ENCODE measurements at places on chromosomes 6 and 20.
A peak's percentile ranks its signal among the peaks of the same experiment; 100 is the strongest.

DNA sequence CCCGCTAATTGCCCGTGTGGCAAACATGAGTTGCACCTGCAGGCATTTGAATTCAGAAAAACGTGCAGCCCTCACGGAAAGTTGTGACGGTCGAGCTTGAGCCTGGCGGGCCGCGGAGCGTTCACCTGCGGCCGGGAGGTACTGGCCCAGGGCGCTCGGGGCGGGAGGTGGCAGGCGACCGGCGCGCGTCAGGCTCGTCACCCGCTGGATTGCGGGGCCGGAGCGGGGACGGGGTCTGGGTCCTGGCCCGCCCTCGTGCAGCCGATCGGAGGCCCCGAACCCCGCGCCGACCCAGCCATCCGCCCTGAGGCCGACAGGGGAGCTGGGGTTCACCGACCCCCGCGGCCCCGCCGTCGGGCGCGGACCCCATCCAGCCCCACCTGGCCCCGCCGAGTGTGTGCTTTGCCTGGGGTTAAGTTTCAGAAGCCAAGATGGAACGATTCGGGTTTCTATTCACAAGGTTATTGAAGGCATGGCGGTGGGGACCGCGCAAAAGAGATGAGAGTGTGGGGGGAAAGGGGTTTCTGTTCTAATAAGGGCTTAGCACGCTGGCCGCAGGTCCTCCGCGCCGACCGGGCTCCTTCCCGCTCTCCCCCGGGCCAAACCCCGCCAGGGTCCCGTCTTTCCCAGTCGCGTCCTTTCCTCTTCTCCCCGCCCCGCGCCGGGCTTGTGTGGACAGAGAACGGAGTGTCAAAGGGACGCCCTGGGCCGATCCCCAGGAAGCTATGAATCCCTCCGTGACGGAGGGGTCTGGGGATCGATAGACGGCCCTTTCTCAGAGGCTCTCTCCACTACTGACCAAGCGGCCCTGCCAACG is 1.6 kb upstream of the HEY2 start:
- H3K4me3 ChIP-seq: peak overlapping the region; percentile 75
- no peak overlapping the region for H3K27ac ChIP-seq
- H3K36me3 ChIP-seq: no peaks in the 10 kb centered on the region
- H3K27me3 ChIP-seq: no peaks in the 10 kb centered on the region
- DNase-seq: no peak

- no peak overlapping the region for H3K4me3 ChIP-seq
- no peaks in the 10 kb centered on the region for H3K36me3 ChIP-seq
- H3K4me1 ChIP-seq: peaks cover 8% of the 10 kb centered on the region
- H3K27me3 ChIP-seq: no peaks in the 10 kb centered on the region
These were observed 258.0 kb downstream of the PLCB1 start for GRCh38 chr20:8390037-8390433.

GRCh38 chr6:83985308-83985713 is 48.3 kb upstream of the MRAP2 start:
- no peaks in the 10 kb centered on the region for H3K27me3 ChIP-seq
- H3K27ac ChIP-seq: no peak overlapping the region
- no peaks in the 10 kb centered on the region for H3K4me1 ChIP-seq
- H3K36me3 ChIP-seq: peaks cover 10% of the 10 kb centered on the region

DNA sequence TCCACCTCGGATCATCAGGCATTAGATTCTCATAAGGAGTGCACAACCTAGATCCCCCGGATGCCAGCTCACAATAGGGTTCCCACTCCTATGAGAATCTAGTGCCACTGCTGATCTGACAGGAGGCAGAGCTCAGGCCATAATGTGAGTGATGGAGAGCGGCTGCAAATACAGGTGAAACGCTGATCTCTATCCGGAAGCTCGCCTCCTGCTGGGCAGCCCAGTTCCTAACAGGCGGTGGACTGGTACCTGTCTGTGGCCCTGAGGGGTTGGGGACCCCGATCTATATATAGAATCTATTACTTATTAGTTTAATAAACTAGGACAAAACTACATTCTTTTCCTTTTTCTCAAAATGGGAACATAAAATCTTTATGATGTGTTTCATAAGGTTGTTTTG is 741.9 kb downstream of the RFPL4B start:
- no peak overlapping the region for H3K4me3 ChIP-seq
- H3K36me3 ChIP-seq: no peaks in the 10 kb centered on the region
- DNase-seq: peak; percentile 44

GRCh38 chr6:157232161-157232895 is 91.0 kb downstream of the TMEM242 start:
- peaks cover 2% of the 10 kb centered on the region for H3K36me3 ChIP-seq
- DNase-seq: no peak
- no peaks in the 10 kb centered on the region for H3K27me3 ChIP-seq
- peaks cover 46% of the 10 kb centered on the region for H3K4me1 ChIP-seq
- no peak overlapping the region for H3K4me3 ChIP-seq

GRCh38 chr20:18255526-18255925 is 32.8 kb upstream of the ZNF133 start:
- no peaks in the 10 kb centered on the region for H3K27me3 ChIP-seq
- DNase-seq: no peak
- no peak overlapping the region for H3K27ac ChIP-seq
- H3K36me3 ChIP-seq: no peaks in the 10 kb centered on the region
- no peaks in the 10 kb centered on the region for H3K4me1 ChIP-seq
- H3K4me3 ChIP-seq: no peak overlapping the region

GRCh38 chr6:156348424-156348823 is 428.8 kb upstream of the ARID1B start:
- no peak overlapping the region for H3K27ac ChIP-seq
- DNase-seq: no peak
- H3K36me3 ChIP-seq: no peaks in the 10 kb centered on the region
- H3K4me1 ChIP-seq: no peaks in the 10 kb centered on the region

GRCh38 chr6:10403385-10404106 is 11.3 kb downstream of the TFAP2A start:
- H3K4me3 ChIP-seq: peak overlapping the region; percentile 76
- H3K27me3 ChIP-seq: no peaks in the 10 kb centered on the region
- peaks cover 22% of the 10 kb centered on the region for H3K4me1 ChIP-seq
- H3K27ac ChIP-seq: no peak overlapping the region
- no peak for DNase-seq

- H3K27me3 ChIP-seq: no peaks in the 10 kb centered on the region
- DNase-seq: no peak
- H3K27ac ChIP-seq: no peak overlapping the region
- H3K36me3 ChIP-seq: peaks cover 15% of the 10 kb centered on the region
- no peak overlapping the region for H3K4me3 ChIP-seq
- no peaks in the 10 kb centered on the region for H3K4me1 ChIP-seq
These were observed 38.4 kb downstream of the ZMYND8 start for GRCh38 chr20:47318027-47318585.

- no peak for DNase-seq
- no peaks in the 10 kb centered on the region for H3K27me3 ChIP-seq
- H3K4me3 ChIP-seq: no peak overlapping the region
- peaks cover 100% of the 10 kb centered on the region for H3K4me1 ChIP-seq
These were observed 32.4 kb downstream of the SNX3 start for GRCh38 chr6:108228416-108228815.

- peaks cover 33% of the 10 kb centered on the region for H3K4me1 ChIP-seq
- no peak for DNase-seq
- peaks cover 9% of the 10 kb centered on the region for H3K36me3 ChIP-seq
These were observed 61.8 kb downstream of the NCOA7 start for GRCh38 chr6:125852587-125852986.

GRCh38 chr20:23327617-23328333 is 22.8 kb upstream of the NXT1 start:
- H3K4me3 ChIP-seq: no peak overlapping the region
- no peak overlapping the region for H3K27ac ChIP-seq
- H3K36me3 ChIP-seq: no peaks in the 10 kb centered on the region
- no peaks in the 10 kb centered on the region for H3K4me1 ChIP-seq
- DNase-seq: no peak
- H3K27me3 ChIP-seq: no peaks in the 10 kb centered on the region

DNA sequence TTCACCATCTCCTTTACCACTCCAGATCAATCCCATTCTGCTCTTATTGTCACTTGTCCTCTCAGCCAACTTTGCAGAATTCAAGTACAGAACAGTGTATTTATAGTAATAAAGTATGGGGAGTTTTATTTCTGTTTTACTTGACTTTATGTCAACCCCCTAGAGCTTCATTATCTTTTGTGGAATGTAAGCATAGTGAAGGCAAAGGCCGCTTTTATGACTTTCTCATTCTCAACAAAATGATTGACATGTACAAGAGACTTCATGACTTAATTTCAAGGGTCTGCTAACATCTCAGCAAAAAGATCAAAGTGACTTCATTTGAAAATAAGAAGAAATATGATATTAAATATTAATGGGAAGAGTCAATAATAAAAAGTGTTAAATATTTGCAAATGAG is 28.7 kb upstream of the ARID1B start:
- no peaks in the 10 kb centered on the region for H3K36me3 ChIP-seq
- DNase-seq: no peak
- H3K27me3 ChIP-seq: no peaks in the 10 kb centered on the region
- H3K27ac ChIP-seq: no peak overlapping the region
- H3K4me1 ChIP-seq: peaks cover 24% of the 10 kb centered on the region
- H3K4me3 ChIP-seq: no peak overlapping the region

DNA sequence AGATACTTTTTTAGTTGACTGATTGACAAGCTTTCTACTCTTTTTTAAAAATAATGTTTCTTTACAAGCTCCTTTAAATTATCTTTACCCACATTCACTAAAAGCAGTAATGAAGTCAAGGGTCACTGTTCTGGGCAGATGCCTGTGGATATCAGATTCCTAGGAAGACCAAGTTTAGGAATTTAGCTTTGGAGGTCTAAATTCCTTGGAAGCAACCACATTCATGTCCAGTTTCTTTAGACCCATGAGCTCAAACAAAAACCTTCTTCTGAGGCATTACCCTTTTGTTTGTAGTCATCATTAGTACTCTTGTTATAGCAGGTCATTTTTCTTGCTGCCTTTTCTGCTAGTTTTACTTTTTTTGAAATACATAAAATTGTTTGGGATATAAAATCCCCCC is 462.9 kb upstream of the JAG1 start:
- H3K4me3 ChIP-seq: no peak overlapping the region
- DNase-seq: no peak
- no peaks in the 10 kb centered on the region for H3K36me3 ChIP-seq
- H3K4me1 ChIP-seq: no peaks in the 10 kb centered on the region

DNA sequence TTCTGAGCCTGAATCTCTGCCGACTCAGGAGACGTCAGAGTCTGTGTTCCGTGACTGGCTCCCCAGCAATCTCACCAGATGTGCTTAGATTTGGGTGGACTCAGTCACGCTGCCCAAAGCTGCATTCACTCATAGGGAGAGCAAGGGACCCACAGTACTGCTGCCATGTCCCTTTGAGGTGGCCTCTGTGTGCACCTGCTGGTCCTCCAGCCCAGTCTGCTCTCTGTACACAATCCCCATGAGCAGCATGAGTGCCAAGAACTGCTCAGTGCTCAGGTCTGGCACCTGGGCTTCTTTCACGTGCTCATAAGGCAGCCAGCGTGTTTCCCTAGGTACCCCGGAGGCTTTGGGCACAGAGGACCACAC is 44.2 kb upstream of the TIAM2 start:
- peaks cover 29% of the 10 kb centered on the region for H3K4me1 ChIP-seq
- H3K36me3 ChIP-seq: no peaks in the 10 kb centered on the region
- no peak for DNase-seq
- H3K4me3 ChIP-seq: peak overlapping the region; percentile 20
- H3K27me3 ChIP-seq: no peaks in the 10 kb centered on the region
- H3K27ac ChIP-seq: peak overlapping the region; percentile 70

GRCh38 chr20:32894711-32895355 is 36.1 kb downstream of the EFCAB8 start:
- no peak overlapping the region for H3K27ac ChIP-seq
- no peak for DNase-seq
- no peaks in the 10 kb centered on the region for H3K27me3 ChIP-seq
- peaks cover 10% of the 10 kb centered on the region for H3K4me1 ChIP-seq

DNA sequence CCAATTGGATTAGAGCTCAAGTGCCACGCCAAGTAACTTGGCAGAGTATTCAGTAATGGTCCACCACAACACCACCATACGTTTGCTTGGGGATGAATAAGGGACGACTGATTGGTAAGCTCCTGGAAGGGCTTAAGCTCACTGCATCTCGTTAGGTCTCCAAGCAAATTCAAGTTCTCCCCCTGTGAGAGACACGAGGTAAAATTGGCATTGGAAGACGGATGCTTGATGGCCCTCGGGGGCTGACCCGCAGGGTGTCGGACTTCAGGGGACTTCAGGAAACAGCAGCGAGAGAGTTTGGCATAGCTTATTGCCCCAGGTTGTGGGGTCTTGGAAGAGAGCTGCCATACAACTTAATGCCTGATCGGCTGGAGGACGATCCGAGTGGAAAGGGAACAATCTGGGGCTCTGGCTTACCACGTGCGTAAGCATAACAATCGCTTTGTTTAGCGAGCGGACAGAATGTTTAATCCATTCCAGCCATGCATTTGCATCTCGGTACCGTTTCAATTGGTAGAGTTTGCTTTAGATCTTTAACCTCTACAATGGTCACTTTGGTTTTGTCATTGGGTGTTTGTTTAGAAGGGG is 4.8 kb upstream of the ZNFX1 start:
- H3K27ac ChIP-seq: no peak overlapping the region
- no peaks in the 10 kb centered on the region for H3K27me3 ChIP-seq
- H3K4me3 ChIP-seq: no peak overlapping the region
- peaks cover 90% of the 10 kb centered on the region for H3K36me3 ChIP-seq

GRCh38 chr6:52664991-52665686 is 5.8 kb upstream of the TMEM14A start:
- peak overlapping the region; percentile 79 for H3K4me3 ChIP-seq
- peaks cover 63% of the 10 kb centered on the region for H3K4me1 ChIP-seq
- H3K27ac ChIP-seq: no peak overlapping the region
- DNase-seq: no peak
- no peaks in the 10 kb centered on the region for H3K36me3 ChIP-seq

DNA sequence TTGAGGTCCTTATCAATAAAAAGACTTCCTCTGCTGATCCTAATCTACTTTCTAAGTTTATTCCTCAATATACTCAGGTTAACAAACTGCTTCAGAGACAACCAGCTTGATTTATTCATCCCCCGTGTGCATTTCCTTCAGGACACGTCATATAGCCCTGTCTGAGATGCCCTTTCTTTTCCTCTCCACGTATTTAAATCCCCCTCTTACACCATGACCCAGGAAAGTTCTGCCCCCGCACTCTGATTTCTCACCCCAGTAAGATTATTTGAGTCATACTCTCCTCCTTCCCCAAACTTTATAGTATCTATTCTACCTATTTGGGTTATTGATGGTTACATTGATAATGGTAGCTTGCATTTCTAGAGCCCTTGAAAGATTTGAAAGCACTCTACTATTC is 9.8 kb upstream of the CGA start:
- H3K36me3 ChIP-seq: no peaks in the 10 kb centered on the region
- no peak overlapping the region for H3K4me3 ChIP-seq

- no peaks in the 10 kb centered on the region for H3K27me3 ChIP-seq
- DNase-seq: no peak
- H3K36me3 ChIP-seq: no peaks in the 10 kb centered on the region
- no peak overlapping the region for H3K4me3 ChIP-seq
- H3K27ac ChIP-seq: no peak overlapping the region
These were observed 21.1 kb upstream of the AIG1 start for GRCh38 chr6:143039548-143039947.
